LHCN-M2 (cell line): ENCODE measurements at places on chromosomes 1 and 21.

- DNase-seq, result no peak
Observed at GRCh38 chr1:22143065-22144033, at the start of gene WNT4. Gene WNT4, minus strand, starts transcription at chr1:22143097. Its CDS starts 175 bp downstream, at chr1:22142922.

DNA sequence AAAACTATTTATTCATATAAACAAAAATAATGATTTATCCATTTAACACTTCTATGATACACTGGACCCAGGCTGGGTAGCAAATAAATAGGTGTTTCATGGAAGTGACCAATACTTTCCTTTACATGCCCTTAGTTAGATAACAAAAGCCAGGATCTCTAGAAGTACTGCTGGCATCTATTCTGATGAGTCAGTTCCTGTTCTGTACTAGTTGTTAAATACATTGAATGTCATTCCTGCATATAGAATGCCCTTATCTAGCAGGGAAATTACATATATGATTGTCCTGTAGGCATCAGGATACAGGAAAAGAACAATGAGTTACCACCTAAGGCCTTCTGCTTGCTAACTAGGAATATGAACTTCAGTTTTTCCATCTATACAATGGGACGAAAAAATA lies 130.8 kb downstream of the HFM1 start:
- no peak for DNase-seq

GRCh38 chr1:54407404-54408146 lies 1.4 kb upstream of the SSBP3 start:
- peak; percentile 92 for DNase-seq

- DNase-seq, result peak; percentile 18
Observed at GRCh38 chr1:166721145-166721544, 118.1 kb upstream of the POGK start.

DNA sequence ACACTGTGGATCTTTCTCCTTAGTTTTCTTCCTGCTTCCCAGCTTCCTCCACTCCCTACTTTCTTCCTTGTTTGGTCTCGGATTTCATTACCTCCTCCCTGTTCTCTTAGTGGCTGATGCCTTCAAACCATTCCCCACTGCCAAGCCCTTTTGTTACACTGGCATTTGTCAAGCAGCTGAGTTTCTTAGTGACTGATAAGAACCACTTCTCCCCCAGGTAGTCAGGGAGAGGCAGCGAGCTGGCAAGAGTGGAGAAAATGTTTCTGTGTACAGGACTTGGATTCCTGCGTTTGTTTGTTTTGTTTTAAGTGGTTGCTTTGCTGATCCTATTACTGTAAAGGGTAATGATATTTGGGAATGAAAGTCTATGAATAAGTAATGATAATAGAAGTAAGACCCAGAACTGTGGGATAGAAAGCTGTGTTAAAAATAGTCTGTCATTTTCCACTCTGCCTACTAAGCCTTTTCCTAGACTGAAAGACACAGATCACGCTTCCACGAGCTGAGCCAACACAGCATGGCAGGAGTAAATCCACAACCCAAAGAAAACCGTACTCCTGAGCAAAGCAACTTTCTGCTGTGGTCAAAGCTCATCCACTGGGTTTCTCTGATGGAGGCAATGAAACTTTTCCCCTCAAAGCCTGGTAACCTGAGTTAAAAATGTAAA lies 10.1 kb upstream of the SERTAD4 start:
- peak; percentile 31 for DNase-seq

DNA sequence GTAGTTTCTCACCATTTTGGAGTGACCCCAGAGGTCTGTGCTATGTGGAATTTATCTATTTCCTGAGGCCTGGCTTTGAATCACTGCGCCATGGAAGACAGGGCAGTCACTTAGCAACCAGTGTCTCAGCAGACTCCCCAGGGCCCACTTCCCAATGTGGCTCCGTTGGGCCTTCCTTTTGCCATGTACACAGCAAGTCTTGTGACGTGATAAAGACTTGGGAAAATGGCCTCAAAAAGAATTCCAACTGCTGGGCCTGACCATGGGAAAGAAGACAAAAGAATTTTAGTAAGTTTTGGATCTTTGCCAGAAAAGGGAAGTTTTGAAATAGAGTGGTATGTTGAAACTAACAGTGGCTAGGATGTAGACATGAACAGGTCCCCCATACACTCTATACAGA lies 36.2 kb downstream of the TLR5 start:
- no peak for DNase-seq

DNA sequence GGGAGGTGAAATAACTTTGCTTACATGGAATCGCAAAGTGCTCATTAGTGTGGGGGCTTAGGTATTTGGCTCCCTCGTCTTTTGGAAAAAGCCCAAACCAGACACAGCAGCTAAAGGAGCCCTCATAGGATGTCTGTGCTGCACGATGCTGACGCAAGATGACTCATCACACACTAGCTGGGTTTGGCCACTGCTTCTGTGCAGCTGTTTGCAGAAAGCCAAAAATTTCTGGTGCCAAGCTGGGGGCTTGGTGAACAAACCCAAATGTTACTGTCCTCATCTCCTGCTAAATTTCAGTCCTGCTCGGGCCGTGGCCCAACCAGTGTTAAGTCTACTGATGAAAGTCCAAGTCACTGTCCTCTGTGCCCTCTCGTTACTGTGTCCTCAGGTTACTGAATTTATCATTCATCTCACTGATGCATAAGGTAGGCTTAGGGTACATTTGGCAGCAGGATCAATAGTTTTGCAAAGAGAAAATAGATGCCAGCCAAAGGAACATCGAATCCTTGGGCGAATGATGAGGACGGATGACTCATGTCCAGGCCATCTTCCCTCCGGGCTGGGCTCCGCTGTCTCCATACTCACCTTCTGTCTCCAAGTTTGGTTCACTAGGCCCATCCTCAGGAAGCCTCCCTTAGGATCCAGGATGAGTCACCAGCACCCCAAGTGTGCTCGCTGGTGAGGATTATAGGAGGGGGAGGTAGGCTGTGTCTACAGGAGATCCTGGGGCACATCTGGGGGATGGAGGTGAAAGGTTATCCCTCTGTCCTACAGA lies 177.7 kb downstream of the ADSS2 start:
- peak; percentile 99 for DNase-seq

GRCh38 chr1:118987468-118988185 lies 516 bp downstream of the TBX15 start:
- peak; percentile 71 for DNase-seq

GRCh38 chr1:231211005-231211857 lies 29.8 kb upstream of the GNPAT start:
- DNase-seq, result peak; percentile 46

GRCh38 chr1:243287652-243288051 lies 31.8 kb downstream of the SDCCAG8 start:
- DNase-seq, result peak; percentile 88

DNA sequence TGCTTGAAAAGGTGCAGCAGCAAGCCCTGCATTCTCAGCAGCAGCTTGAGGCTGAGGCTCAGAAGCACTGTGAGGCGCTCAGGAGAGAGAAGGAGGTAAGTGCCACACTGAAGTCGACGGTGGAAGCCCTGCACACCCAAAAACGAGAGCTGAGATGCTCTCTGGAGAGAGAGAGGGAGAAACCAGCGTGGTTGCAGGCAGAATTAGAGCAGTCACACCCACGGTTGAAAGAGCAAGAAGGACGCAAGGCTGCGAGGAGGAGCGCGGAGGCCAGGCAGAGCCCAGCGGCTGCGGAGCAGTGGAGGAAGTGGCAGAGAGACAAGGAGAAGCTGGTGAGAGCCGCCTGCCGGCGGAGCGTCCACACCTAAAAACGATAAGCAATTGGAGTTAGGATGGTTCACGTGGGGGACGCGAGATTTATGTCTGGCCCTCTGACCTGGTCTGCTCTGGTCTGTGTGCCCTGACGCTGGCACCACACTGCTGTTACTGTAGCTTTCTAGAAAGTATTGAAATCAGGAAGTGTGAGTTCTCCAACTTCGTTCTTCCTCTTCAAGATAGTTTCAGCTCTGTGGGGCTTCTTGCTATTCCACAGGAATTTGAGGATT lies 26.7 kb upstream of the DIP2A start:
- no peak for DNase-seq

DNA sequence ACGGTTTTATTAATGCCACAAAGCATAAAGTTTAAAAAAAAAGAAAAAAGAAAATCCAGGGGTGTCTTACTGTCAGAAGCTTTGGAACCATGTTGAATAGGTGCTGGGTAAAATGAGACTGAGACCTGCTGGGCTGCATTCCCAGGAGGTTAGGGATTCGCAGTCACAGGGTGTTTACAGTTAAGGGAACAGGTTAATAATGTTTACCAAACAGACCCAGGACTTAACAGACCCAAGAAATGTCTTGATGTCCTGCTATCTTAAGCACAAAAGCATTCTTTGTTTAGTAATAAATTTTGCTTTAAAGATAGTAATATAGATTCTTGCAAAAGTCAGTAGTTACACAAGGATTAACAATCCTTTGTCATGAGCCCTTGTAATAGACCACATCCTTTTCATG lies 54.7 kb downstream of the OLFML3 start:
- DNase-seq, result no peak

DNA sequence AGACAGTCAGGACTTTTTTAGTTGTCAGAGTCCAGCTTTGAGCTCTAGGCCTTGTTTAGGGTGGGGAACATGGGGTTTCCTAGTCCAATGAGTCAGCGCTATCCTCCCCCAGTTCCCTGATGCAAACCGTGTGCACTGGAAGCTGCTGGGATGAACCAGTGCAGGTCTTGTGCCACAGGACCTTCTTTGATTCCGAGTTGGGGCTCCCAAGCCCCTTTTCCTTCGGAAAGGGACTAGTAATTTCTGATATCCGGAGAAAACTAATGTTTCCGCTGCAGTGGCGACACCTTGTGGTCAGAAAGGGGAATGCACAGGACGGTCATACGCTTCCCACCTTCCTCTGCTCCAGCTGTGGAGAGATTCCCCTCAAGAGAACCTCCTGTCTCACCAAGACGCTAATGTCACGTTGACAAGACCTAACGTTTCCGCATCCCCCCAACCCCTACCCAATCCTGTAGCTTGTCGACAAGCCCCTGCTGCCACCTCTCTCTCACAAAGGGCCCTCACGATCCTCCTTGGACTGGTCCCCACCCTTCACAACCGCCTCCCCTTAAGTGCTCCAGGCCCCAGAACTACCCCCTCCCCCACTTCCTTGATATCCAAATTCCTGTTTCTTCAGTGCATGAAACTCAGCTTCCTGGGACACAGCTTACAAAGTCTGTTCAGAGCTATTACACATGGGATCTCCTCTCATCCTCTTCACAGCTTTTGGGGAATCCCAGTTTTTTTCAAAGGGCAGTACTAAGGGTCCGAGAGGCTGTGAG lies 30.9 kb downstream of the GPA33 start:
- peak; percentile 50 for DNase-seq

GRCh38 chr1:234554218-234554697 lies 55.7 kb downstream of the IRF2BP2 start:
- no peak for DNase-seq
